ENCODE measurements at places on chromosomes 5 and 9.

DNA sequence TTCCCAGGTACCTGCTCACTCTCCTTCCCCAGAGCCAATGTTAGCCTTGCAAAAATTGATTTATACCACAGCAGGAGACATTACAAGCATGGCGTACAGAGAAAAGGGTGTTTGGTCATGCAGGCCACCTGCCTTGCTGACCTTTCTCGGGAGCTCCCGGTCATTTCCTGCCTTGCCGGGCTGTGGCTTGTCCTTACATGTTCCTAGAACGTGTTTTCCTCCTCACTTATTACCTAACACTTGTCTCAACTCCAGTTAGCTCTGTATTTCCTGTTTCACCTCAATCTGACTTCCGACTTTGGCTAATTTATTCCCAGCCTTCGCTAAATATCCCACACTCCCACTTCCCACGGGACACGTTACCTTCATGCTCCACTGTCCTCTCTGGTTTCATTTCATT is 282.5 kb downstream of the ICE1 start:
- no peak for DNase-seq

DNA sequence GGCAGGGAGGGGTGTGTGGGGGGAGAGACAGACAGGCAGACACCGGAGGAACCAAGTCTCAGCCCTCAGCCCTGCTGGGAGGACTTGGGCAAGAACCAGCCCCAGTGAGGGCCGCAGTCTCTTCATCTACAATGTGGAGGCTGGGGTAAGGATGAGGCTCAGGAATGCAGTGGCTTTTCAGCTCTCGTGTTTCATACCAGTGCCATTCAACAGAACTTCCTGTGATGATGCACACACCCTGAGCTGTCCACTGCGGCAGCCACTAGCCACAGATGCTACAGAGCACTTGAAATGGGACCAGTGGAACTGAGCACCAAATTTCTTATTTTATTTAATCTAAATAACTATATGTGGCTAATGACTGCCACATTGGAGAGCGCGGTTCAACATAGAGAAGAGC is 10.7 kb downstream of the CAMK2A start:
- no peak for DNase-seq

- DNase-seq: no peak
Observed at GRCh38 chr9:69760278-69760610, 433 bp upstream of the PTAR1 start.

- no peak for DNase-seq
Observed at GRCh38 chr9:137295849-137296669, 6.0 kb downstream of the NRARP start.

DNA sequence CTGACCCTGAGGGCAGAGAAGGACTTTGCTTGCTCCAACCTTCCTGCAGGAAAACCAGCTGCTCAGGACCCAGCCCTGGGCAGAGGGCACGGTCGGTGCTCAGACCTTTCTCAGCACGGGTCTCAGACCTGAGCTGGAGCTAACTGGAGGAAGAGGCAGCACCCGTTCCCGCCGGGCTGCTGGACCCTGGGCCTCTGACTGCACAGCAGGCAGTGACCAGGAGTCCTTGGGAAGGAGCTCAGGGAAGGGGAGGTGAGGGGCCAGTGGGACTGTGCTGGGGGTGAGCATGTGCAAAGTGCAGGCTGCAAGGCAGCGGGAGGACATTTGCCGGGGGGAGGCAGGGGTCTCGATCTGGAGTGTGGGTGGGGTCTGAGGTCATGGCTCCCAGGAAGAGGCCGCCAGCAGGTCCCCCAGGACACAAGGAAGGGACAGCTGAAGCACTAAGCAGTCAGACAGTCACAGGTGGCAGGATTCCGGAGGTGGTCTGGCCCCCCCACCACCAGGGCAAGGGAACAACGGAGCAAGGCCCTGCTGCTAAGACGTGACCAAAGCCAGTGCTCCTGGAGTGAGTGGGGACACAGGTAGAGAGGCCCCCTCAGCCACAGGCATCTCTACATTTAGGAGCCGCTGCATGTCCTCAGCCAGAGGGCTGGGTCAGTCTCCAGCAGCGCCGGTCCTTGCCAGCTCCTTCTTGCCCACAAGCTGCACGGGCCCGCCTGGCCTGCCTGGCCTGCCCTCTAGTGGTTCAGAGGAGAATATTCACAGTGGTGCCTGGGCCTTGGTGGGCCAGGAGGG is 4.8 kb upstream of the DPM2 start:
- DNase-seq: peak; percentile 37

- DNase-seq: no peak
Observed at GRCh38 chr9:27870404-27870803, 297.1 kb upstream of the C9orf72 start.

DNA sequence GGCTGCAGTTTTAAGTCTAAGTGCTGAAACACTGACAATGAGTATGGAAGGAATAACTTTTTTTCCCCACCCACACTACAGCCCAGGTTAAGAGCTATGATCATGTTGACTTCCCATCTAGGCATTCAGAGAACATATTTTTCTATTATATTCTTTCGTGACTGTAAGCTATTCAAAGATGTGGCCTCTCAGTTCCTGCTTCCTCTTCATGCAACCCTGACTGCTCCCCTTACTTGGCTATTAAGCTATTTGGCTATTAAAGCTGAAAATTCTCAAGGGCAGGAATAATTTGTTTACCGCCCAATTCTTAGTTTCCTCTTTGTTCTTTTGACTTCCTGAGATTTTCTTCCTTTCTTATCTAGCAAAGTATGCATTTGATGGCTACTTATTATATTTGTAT is 18.6 kb upstream of the ALDH1A1 start:
- no peak for DNase-seq

DNA sequence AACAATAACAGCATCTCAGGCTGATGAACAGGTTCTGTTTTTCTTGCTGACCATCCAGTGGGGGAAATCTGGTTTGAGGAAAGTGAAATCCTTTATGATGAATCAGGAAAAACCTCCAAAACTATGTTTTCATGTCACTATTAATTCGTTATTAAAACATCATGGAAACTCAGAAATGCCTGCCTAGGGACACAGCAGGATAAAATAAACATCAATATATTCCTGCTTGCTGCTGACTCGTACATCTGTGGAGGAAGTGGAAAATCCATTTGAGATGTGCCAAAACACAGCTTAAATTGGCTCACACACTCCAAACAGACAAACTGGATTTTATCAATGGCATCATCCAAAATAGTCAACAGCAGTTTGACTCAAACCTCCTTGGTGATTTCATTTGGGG is 53.0 kb downstream of the TEK start:
- DNase-seq: no peak

- DNase-seq: no peak
Observed at GRCh38 chr5:123344816-123345426, 78.3 kb downstream of the CEP120 start.

DNA sequence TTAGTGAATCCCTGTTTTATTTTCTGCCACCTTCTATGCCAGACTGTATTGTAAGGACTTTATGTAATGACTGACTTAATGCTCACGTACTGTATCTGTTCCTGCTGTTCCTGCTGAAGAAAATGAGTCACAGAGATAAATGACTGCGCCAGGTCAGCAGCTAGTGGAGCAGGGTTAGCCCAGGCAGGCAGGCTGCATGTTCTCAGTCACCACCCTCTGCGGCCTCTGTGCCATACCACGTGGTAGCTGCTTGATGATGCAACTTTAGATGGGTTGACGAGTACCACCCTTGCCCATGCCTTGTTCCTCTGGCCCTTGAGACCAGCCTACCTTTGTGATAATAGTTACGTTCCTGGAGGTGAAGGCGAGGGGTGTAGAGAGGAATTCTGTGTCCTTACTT is 161.9 kb downstream of the TRIO start:
- DNase-seq: no peak

DNA sequence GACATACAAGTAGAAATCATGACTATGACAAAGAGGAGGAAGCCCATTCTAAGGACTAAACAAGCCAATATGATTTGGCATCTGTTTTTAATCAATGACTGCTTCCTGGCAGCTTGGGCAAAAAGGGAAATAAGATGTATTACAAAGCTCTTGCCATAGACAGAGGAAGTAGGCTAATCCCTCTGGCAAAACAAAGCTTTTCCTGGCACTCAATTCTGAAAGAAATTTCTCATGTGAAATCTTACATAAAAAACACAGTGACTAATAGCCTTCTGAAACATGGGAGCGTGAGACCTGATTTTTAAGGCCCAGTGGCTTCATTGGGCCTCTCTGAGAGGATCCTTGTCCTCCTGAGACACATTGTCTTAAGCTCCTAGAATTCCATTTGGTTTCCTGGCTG is 93.6 kb downstream of the COL23A1 start:
- no peak for DNase-seq

DNA sequence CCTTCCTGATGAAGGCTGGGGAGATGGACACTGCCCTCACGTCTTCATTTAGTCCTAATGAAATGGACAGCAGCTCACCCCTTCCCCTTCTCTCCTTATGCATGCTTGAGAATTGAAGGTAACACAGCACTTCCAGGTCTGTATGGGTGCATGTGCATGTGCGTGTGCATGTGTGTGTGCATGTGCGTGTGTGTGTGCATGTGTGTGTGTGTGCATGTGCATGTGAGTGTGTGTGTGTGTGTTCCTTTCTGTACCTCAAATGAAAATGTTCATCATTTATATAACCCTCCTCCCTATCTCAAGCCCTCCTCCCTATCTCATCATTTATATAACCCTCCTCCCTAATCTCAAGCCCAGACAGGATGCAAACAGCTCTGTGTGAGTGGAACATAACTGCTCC is 444.8 kb downstream of the MAT2B start:
- no peak for DNase-seq

GRCh38 chr9:35517131-35517530 is 27.2 kb downstream of the RUSC2 start:
- no peak for DNase-seq

DNA sequence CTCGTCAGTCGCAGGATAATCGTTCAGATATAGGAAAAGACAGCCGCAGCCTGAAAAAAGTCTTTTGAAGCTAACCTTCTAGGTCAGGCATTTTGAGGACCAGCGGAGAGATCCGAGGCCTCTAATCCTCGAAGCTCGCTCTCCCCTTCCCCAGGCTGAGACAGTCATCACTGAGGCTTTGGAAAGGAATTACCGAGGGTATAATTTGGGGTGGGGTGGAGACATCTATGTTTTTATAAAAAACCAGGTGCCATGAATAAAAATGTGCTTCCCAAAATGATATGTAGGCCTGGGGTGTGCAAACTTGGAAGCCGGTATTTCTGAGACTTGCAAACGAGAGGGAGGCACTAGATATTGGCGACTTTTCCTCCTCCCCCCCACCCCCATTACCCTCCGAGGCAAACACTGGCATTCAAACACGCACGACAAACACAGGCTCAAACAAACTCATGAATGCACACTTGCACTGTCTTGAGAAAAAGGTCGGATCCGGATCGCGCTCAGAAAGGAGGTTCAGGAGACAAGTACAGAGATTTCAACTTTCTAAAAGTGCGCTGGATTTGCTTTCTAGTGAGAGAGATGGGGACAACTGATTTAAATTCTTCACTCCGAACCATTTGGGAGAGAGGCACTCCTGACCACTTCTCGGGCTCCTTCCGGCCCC is 935 bp upstream of the MSX2 start:
- DNase-seq: no peak

- DNase-seq: no peak
Observed at GRCh38 chr5:154850255-154851062, at the start of gene FAXDC2. Gene FAXDC2, minus strand, starts transcription at chr5:154850603. Its CDS starts 12,425 bp downstream, at chr5:154838178.

DNA sequence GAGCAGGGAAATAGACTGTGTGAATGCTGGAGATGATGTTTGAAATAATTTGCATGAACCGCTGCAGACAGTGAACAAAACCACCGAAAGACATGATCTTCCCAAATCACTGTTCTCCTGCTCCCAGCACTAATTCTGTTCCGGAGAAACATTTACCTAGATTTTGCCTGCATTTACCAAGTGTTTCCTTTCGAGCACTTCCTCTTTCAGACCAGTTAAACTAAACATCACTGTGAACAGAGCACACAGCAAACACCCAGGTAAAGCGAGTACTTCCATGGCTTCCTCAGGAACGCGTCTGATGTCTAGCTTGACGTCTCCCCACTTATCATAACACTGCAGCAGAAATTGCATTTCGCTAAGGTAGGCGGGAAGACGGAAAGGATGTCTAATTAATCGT is 45.1 kb upstream of the PTCH1 start:
- DNase-seq: no peak

- DNase-seq: no peak
Observed at GRCh38 chr5:122067390-122067789, 10.7 kb downstream of the LOX start.

- DNase-seq: no peak
Observed at GRCh38 chr5:148176480-148176879, 8.1 kb downstream of the SPINK14 start.

DNA sequence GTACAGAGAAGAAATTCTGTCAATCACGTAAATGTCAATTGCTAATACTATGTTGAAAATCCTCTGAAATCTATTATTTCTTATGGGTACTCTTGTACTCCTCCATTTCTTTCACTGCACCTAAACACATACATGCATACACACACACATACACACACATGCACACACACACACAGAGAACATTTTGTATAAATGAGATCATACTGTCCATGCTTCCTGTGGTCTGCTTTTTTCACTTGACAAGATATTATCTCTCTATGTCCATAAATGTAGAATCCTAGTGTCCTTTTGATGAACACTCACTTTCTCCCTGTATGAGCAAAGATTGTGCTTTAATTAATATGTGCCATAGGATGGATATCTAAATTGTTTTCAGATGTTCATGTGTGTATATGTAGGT is 32.7 kb upstream of the TLR4 start:
- DNase-seq: no peak

GRCh38 chr9:76926324-76926741 is 20.4 kb upstream of the PRUNE2 start:
- DNase-seq: no peak

GRCh38 chr9:34087370-34087769 is 38.7 kb upstream of the UBAP2 start:
- DNase-seq: no peak

DNA sequence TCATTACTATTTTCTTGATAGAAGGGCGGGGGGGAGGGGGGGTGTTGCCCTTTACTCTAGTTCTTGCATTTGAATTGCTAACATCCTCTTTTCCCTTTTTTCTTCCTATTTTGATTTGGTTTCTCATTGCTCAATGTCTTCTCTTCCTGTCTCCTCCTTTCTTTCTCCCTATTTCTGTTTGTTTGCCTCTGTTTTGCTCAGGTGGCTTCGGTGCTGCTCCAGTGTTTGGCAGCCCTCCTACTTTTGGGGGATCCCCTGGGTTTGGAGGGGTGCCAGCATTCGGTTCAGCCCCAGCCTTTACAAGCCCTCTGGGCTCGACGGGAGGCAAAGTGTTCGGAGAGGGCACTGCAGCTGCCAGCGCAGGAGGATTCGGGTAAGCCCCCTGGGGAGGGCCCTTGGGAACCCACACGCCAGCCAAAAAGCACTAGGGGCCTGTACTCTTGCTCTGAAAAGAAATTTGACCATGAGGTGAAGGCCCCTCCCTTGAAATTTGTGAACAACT is 48.3 kb downstream of the FAM78A start:
- no peak for DNase-seq

GRCh38 chr9:92180669-92181181 is 65.5 kb upstream of the SPTLC1 start:
- DNase-seq: no peak

GRCh38 chr9:123239726-123240125 is 28.7 kb downstream of the STRBP start:
- no peak for DNase-seq

GRCh38 chr5:91423871-91424270 is 40.8 kb upstream of the ARRDC3 start:
- DNase-seq: no peak
